ENCODE measurements at places on chromosomes 3 and 15.

- no peak for DNase-seq
These were observed 354.0 kb upstream of the ROBO2 start for GRCh38 chr3:76685858-76686257.

- no peak for DNase-seq
These were observed 43.5 kb upstream of the GRIP2 start for GRCh38 chr3:14583548-14584091.

GRCh38 chr15:56528136-56528535, 63.2 kb upstream of the MNS1 start:
- DNase-seq = no peak

DNA sequence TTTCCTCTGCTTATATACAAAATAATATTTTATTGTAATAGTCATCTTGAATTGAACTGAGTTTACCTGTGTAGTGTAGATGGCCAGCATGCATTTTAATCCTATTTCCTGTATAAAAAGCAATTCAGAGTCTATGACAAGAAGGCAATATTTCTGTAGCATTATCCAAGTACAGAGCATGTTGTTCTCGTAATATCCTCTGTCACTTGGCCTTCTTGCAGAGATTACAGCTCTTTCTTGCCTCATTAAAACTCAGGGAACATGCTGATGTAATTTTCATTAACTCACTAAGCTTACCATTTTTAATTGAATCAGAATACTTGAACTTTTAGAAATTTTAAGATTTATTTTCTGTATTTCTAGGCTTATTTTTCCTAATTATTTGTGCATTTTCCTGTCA, 203.3 kb upstream of the AGTR1 start:
- no peak for DNase-seq

DNA sequence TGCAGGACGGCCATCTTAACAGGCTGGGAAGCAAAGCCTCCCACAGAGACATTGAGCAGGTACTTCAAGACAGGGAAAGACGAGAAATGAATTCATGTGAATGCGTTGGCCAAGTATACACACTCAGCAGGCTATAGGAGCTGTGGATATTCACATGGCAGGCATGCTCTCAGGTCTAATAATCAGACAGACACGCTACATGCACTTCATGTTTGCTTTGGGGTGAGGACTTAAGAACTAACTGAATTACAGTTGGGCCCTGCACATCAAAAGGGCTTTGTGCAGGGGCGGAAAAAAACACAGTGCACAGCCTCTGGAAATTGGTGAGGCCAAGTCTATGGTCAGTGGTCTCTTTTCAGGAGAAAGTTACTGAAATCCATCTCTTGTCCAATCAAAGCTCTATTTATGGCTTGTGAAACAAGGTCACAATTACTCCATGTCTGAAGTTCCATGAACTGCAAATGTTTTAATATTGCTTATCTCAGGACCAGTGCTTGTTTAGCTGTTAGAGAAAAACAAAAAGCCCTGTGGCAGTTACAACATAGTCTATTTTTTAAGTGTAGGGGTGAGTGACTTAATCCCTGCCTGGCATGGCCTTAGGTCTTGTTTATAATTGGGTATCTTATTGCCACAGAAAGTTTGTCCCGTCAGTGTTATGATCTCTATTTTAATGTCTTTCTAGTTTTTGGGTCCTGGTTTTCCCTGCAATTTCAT, 100.6 kb upstream of the GOLGA6L6 start:
- DNase-seq = no peak

DNA sequence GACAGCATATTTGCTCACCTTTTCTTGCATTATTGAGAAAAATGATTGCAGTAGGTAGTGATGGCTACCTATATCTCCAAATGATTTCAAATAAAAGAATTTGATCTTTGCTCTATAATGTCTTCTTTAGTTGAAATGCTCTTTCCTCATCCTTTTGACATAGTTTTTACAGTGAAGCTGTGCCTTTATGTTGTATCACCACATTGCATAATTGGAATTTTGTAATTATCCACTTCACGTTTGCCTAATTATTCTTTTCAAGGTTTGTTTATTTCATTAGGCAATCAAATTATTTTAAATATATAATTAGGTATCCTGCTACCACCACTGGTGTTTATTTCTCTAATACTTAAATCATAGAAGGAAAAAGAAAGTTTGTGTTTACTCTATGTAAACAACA, 21.3 kb upstream of the P2RY13 start:
- DNase-seq = no peak
